Activated CD8-positive, alpha-beta memory T cell treated with anti-CD3 and anti-CD28 coated beads for 4 hours (primary cell): ENCODE measurements at places on chromosomes 4 and X.

DNA sequence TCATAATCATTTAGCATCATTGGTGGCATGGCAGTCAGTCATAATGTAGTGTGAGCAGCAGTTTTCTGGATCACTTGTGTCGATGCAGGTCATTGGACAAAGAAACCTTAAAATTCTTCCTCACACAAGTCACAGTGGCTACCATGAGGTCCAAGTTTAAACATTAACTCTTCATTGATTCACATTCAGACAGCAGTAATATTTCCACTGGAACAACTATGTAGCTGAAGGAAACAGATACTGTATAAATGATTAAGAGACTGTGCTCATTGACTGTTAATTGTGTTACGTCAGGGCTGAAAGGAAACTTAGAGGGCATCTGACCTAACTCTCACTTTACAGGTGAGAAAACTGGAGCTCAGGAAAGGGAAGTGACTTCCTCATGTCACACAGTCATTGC lies 261.8 kb downstream of the KLHL13 start:
- DNase-seq = no peak

- no peak for DNase-seq
Observed at GRCh38 chr4:186148336-186148975, 42.9 kb upstream of the CYP4V2 start.

DNA sequence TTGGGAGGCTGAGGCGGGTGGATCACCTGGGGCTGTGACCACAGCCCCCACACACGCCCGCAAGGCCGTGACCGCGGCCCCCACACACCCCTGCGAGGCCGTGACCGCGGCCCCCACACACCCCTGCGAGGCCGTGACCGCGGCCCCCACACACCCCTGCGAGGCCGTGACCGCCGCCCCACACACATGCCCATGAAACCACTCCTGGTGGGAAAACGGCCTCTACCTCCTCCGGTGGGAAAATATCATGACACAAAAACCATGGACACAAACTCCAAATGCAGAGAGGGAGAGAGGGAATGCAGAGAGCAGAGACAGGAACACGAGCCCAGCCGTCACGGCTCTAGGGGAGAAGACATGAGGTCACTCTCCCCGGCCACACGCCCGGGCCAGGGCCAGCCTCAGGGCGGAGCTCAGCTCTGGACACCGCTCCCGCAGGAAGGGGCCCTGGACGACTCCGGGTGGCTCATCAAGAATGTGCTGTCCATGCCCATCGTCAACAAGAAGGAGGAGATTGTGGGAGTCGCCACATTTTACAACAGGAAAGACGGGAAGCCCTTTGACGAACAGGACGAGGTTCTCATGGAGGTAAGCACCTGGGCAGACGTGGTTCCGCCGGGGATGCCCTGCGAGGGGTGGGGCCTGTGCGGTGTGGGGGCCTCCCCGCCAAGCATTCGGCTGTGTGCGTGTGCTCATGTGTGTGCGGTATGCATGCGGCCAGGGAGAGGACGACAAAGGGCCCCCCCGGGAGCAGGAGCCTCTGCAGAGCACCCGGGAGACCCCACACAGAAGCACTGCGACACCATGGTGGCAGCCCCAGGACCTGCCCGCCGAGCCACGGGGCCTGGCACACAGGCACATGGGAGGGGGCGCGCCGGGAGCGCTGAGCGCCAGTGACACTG lies 17.4 kb downstream of the ATP5ME start:
- DNase-seq = no peak

DNA sequence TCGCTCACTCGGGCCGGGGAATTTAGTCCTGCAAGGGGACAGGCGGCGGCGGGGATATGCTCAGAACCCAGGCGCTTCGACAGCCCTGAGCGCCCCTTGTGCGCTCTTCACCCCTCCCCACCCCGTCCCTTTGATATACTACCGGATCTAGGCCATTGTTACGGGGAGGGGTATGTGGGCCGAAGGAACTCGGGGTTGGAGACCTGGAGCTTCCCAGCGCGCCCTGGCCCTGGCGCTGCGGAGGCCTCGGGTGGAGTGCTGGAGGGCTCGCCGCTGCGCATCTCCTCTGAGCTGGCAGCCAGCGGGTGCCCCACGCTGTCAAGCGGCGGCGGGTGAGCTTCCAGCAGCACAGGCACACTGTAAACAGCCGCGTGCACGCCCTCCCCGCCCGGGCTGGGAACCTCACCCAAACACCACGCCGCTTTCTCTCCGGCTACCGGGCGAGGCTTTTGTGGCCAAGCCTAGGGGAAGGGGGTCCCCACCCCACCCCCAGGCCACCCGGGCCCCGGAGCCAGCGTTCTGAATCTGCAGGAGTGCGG lies 54.5 kb upstream of the BCOR start:
- no peak for DNase-seq

- DNase-seq = no peak
Observed at GRCh38 chr4:165537028-165537648, 158.3 kb downstream of the CPE start.

- DNase-seq = no peak
Observed at GRCh38 chr4:26192899-26193869, 127.6 kb upstream of the RBPJ start.

DNA sequence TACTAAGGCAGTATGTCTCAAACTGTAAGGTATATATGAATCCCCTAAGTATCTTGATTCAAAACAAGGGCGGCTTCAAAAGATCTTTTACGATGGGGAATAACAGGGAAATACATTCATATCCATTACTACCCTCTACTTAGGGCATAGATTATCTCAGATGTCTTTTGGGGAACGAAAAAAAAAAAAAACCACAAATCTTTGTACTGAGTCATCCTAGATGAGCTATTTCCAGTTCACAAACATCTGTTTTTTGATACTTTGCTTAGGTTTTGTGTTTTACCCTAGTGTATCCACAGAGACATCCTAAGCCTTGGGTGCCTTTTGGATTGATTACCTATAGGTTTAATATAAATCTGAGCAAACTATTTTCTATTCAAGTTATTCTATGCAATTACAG lies 457.2 kb downstream of the NLGN4X start:
- no peak for DNase-seq

- no peak for DNase-seq
Observed at GRCh38 chrX:84737471-84737871, 235.2 kb upstream of the HDX start.

DNA sequence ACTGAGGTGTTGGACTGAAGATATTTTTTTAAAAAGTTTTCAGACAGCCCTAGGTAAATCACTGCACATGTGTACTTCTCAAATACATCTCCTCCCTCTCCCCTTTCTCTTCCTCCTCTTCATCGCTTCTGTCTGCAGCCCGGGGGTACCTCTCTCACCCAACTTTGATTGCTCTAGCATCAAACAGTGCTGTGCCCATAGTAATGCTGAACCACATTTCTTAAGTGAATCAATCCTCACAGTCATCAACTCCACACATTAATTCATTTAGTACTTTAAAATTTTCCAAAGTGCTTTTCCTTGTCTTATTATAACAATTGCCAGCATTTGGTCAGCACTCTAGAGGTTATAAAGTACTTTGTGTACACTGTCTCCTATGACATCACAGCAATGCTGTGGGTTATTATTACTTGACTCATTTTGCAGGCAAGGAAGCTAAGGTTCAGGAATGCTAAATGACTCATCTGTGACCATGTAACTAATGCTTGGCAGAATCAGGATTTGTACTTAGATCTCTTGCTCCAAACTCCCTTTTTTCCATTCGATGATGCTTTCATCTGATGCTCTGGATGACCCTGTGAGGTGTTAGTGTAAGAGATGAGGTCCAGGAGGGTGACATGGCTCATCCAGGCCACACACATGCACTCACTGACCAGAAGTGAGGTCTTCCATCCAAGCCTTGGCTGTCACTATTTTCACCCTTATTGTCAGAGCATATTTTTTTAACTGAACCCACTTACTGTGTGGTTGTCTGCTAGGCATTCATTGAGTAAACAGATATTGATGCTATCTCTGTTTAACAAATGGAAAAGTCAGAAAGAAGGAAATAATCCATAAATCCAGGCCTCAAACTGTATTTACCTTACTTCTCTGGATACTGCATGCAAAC lies 58.8 kb downstream of the RHOH start:
- no peak for DNase-seq

- DNase-seq = no peak
Observed at GRCh38 chr4:39883646-39884045, 94.1 kb downstream of the PDS5A start.

GRCh38 chr4:128954941-128955340 lies 138.4 kb downstream of the SCLT1 start:
- no peak for DNase-seq

DNA sequence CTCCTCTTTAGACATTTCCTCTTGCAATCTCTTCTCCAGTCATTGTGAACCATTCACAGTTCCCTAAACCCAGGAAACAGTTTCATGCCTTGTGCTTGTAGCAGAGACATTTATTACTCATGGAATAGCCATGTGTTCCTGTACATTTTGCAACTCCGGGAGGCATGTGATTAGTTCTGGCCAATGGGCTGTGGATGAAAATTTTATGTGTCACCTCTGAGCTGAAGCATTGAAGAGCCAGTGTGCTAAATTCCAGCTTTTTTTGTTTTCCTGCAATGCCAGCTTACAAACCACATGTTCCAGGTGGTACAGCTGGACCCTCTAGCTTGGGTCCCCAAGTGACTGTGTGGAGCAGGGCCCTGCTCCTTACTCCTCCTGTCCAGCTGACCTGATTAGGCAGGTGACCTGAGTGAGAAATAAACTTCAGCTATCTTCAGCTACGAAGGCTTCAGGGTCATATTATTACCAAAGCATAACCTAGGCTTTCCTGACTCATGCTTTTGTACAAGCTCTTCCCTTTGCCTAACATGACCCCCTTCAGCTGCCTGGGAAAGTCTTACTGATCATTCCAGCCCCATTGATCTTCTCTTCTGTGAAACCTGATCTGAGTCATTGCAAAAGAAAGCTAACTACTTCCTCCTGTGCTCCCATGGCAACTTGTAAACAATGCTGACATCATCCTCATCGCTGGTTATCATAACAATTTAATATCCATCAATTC lies 200.4 kb downstream of the PTTG2 start:
- DNase-seq = peak; percentile 36

- DNase-seq = no peak
Observed at GRCh38 chr4:152424396-152424795, 111.5 kb downstream of the FBXW7 start.

DNA sequence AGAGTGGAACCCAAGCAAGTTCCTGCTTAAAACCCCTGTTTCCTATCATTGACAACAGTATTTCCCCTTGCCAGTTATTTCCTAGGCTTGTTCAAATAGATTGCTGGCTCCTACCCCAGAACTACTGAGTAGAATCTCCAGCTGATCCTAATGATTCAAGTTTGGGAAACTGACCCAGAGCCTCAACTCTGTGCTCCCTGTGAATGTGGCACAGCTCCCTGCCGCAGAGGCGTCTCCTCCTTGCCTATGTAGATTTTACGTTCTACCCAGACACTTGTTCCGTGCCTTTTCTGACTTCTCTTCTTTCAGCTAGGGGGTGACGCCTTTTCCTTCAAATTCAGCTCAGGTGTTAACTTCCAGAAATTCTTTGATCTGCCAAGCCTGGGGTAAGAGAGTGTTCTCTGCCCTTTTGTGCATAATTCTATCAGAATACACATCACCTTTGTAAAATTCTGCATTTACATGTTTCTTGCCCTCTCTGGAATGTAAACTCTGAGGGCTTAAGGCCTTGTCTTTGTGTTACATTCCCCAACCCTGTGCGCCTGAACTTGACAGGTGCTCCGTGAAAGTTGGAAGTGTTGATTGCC lies 4.4 kb downstream of the LSM6 start:
- DNase-seq = no peak

GRCh38 chr4:110904435-110905065 lies 281.7 kb upstream of the PITX2 start:
- no peak for DNase-seq

GRCh38 chr4:1538941-1539772 lies 132.9 kb upstream of the NKX1-1 start:
- DNase-seq = no peak

GRCh38 chr4:168883513-168883912 lies 126.5 kb downstream of the CBR4 start:
- DNase-seq = no peak

GRCh38 chr4:104589264-104589868 lies 94.7 kb upstream of the CXXC4 start:
- no peak for DNase-seq

DNA sequence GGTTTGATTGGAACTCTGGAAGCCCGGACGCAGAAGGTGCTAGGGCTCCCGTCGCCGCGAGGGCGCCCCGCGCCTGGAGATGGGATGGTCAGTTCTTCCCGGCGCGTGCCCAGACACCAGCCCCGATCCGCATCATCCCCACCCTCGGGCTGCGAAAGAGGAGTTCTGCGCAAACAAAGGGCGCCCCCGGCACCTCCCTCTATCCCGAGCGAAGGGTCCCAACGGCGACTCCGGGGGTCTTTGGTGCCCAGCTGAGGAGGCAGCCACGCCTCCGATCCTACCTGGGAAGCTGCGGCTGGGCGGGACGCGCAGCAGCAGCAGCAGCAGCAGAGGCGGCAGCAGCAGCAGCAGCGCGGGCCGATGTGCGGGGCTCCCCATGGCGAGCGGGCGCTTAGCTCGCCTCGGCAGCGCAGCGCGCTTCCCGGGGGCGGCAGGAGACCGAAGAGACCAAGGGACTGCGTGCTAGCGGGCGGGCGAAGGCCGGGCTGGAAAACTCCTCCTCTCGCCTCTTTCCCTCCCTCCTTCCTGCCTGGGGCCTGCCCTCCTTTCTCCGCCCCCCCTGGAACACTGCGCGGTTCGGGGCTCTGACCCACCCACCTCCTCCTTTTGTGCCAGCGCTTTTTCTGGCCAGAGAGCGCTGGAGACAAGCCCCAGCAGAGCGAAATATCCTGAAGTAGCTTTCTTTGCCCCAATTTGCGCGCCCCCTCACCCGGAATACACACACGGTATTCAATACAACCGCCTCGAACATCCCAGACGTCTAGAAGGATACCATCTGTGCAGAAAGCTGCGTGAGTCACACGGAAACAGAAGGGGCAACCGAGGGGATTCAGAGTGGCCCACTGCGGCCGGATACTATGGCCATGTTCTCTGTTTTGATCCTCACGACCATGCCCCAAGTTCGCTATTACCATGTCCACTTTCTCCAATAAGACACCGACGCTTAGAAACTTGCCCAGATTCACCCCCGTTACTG lies at the start of gene SRPX:
Gene SRPX (minus strand): TSS at position 457 of the 976 bp plus-strand sequence. CDS start 79 bp downstream, at position 378.
- no peak for DNase-seq

DNA sequence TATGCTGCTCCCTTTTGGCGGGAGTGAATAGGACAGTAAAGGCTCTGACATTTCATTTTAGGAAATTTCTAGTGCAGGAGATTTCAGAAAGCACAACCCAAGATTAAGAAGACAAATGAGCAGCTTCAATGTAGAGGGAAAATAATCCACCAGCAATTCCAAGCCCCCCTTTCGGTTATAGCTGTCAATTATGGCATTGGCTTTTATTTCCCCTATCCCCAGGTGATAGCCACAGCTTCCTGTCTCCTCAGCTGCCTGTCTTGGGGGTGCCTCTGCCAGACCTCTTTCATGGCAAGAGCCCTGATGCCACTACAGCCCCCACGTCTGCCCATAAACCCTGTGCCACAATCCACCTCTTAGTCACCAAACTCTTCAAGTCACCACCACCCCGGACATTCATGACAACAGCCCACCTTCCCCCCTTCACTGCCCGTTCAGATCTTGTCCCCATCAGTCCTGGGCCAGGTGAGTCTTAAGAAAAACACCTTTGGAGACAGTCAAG lies 48.4 kb upstream of the CLNK start:
- no peak for DNase-seq
